Kidney glomerular epithelial cell (primary cell): ENCODE measurements at places on chromosomes 7 and 10.

DNA sequence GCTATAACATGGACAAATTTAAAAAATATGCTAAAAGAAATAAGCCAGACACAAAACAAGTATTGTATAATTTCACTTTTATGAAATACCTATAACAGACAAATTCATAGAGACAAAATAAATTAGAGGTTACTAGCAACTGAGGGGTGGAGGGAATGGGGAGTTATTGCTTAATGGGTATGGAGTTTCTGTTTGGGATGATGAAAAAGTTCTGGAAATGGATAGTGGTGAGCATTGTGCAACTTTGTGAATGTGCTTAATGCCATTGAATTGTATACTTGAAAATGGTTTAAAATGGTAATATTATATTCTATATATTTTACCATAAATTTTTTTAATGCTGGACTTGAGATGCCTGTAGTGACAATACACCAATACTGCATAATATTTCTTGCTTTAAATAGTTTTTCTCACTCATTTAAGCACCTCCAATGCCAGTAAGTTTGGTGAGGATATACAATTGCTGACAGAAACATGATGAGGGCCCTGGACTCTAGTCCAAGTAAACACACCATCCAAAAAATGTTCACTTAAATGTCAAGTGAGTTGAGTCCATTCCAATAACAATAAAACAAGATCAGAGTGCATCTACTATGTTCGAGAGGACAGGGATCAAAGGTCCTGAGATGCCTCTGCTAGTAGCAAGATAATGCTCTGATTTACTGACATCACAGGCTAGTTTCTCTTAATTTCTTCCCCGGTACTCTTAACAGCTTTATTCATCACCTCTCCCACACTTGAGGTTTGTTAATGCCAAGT is 71.9 kb downstream of the NT5C2 start:
- no peak for DNase-seq

- no peak for DNase-seq
Observed at GRCh38 chr7:34036972-34037792, 131.8 kb downstream of the BMPER start.

GRCh38 chr7:73904219-73905137 is 43.5 kb downstream of the TMEM270 start:
- DNase-seq = no peak

DNA sequence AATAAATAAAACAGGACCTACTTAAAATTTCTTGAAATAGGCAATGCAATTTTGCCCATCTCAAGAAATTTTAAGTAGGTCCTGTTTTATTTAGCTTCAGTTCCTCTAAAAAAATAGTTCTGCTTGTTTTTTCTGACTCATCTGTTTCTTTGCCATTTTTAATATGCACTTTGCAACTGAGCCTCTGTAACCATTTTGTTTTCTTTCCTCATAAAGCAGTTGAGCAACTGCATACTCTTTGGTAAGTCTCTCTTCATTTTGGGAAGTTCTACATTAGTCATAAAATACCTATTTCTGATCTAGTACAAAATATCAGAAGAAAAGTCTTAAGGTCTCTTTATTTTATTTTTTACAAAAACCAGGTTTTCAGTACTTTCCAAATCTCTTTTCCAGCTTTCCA is 18.0 kb downstream of the TAS2R40 start:
- DNase-seq = no peak

DNA sequence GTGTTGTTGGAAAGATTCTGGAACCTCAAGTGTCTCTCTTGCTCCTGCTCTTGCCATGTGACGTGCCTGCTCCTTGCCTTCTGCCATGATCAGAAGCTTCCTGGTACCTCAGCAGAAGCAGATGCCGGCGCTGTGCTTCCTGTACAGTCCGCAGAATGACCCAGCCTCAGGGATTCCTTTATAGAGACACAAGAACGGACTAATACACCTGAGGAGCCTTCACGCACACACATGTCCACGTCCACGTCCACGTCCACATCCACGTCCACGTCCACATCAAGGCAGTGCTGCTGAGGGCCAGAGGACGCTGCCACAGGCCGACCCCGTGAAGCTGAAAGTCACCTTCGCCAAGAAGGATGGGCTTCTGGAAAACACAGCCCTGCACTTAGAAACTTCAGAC is 190.1 kb downstream of the MAD1L1 start:
- DNase-seq = no peak

DNA sequence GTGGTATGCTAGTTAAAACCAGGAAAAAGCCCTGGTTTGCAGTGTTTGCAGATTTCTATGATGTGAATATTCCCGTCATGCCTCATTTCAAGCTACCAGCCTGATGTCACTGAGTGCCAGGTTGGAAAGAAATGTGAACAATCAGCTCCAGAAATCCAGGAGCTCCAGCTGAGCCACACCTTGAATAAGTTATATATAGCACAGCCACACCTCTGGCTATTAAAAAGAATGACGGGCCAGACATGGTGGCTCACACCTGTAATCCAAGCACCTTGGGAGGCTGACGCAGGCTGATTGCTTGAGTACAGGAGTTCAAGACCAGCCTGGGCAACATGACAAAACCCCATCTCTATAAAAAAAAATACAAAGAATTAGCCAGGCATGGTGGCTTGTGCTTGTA is 18.7 kb upstream of the SLF2 start:
- DNase-seq = no peak

GRCh38 chr10:6204341-6205191 is 1.8 kb downstream of the PFKFB3 start:
- DNase-seq = peak; percentile 29

DNA sequence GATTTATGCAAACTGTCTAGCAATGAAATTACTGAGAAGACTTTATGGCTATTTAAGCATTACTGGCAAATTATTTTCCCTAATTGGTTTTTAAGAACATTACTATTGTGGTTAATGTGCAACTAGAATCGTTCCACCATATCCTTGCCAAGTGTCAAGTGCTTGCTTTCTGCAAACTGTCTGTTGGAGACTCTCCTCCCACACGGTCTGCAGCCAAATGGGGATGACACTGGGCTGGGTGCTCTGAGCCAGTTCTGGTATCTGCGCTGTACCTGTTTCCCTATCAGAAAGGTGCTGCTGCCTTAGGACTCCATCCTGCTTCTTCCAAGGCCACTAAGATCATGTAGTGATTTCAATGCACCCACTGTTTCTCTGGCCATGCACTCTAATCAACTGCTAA is 110.4 kb downstream of the RAMP3 start:
- no peak for DNase-seq

- peak; percentile 42 for DNase-seq
Observed at GRCh38 chr7:17651863-17652385, 288.4 kb downstream of the SNX13 start.

DNA sequence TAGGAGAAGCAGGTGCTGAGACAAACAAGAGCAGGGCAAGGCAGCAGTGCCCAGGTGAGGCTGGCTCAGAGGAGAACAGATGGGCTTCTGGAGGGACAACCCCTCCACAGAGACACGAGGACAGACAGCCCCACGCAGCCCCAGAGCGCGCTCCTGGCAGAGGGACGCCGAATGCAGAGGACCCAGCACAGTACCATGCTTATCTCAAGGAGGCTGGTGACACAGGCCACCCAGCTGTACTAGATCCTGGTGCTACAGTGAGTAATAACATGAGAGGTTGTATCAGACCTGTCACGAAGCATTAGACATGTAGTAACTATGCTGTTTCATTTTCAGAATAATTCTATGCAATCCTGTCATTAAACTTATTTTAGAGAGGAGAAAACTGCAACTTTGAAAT is 60.4 kb upstream of the NCAPG2 start:
- DNase-seq = no peak

DNA sequence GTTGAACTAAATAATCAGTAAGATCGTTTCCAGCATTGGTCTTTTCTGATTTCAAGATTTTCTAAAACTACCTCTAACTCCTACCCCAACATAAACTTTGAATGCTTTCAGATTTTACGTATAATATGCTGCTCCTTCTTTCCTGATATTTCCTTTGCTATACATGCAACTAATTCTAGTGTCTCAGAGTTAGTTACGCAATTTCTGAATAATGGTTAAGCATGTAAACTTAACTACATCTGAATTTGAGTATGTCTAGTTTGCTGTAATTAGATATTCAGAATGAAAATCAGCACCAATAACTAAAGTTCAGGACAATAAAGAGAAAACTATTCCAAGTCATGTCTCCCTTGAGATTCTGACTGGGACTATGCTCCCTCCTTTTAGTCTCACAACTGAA is 71.0 kb downstream of the SEMA3C start:
- DNase-seq = no peak

DNA sequence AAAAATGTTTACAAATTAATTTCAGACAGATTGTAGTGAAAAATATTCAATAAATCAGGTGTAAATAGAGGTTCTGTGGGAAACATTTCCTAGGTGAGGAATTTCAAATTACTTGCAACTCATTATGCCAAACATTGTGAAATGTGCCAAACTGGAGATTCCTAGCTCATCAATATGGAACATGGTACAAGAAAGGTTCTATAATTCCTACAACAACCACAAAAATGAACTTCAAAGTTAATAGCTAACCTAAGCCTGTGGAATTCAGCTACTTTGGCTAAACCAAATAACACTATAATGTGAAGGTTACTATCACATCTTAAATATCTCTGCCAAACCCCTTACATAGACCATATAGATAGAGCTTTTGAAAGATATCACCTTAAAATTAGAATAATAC is 223.3 kb upstream of the HGF start:
- DNase-seq = no peak

GRCh38 chr10:114100848-114101741 is 57.4 kb downstream of the ADRB1 start:
- peak; percentile 22 for DNase-seq

GRCh38 chr7:158758586-158759244 is 54.1 kb upstream of the NCAPG2 start:
- DNase-seq = no peak

DNA sequence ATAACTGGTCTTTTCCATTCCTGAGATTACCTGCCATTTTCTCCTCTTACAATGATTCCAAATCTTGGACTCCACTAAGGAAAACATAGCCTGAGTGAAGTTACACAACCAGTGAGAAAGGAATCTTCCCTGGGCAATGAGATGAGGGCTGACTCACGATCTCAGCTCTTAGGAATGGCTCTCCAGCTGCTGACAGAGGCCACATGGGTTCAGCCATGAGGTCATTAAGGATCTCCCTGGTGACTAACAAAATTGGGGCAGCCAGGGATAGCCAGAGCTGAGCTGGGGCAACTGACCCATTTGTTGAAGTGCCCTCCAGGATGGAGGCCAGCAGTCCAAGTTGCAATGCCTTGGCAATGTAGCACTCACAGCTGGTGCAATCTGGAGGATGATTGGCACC is 78.7 kb upstream of the MKLN1 start:
- DNase-seq = peak; percentile 89

GRCh38 chr10:97882142-97883091 is 32.8 kb downstream of the GOLGA7B start:
- peak; percentile 99 for DNase-seq

- no peak for DNase-seq
Observed at GRCh38 chr10:93126483-93127052, 52.9 kb downstream of the CYP26A1 start.

GRCh38 chr10:44465401-44466115 is 80.7 kb upstream of the CXCL12 start:
- DNase-seq = no peak

DNA sequence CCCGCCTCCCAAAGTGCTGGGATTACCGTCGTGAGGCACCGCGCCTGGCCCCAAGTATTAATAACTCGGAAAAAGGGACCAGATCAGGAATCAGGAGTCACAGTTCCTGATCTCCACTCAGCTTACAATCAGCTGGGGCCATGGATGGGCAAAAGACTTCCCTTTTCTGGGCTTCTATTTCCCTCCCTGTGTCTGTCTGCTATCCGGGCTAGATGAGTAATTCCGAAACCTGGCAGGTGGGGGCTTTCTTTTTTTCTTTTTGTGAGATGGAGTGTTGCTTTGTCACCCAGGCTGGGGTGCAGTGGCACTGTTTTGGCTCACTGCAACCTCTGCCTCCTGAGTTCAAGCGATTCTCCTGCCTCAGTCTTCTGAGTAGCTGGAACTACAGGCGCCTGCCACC is 11.6 kb downstream of the RPS24 start:
- no peak for DNase-seq
